Effector CD8-positive, alpha-beta T cell (primary cell): ENCODE measurements at places on chromosomes 7 and 10.
A peak's percentile ranks its signal among the peaks of the same experiment; 100 is the strongest.

DNA sequence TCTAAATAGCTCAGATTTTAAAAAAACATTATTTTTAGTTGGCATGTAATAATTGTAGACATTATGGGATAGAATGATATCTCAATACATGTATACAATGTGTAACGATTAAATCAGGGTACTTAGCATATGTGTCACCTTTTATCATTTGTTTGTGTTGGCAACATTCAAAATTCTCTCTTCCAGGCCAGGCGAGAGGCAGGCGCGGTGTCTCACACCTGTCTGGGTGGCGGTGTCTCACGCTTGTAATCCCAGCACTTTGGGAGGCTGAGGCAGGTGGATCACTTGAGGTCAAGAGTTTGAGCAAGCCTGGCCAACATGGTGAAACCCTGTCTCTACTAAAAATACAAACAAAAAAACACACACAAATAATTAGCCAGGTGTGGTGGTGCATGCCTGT lies 151.7 kb downstream of the RTKN2 start:
- DNase-seq = no peak

GRCh38 chr7:100681491-100682227 lies 8.1 kb downstream of the GNB2 start:
- DNase-seq = no peak

DNA sequence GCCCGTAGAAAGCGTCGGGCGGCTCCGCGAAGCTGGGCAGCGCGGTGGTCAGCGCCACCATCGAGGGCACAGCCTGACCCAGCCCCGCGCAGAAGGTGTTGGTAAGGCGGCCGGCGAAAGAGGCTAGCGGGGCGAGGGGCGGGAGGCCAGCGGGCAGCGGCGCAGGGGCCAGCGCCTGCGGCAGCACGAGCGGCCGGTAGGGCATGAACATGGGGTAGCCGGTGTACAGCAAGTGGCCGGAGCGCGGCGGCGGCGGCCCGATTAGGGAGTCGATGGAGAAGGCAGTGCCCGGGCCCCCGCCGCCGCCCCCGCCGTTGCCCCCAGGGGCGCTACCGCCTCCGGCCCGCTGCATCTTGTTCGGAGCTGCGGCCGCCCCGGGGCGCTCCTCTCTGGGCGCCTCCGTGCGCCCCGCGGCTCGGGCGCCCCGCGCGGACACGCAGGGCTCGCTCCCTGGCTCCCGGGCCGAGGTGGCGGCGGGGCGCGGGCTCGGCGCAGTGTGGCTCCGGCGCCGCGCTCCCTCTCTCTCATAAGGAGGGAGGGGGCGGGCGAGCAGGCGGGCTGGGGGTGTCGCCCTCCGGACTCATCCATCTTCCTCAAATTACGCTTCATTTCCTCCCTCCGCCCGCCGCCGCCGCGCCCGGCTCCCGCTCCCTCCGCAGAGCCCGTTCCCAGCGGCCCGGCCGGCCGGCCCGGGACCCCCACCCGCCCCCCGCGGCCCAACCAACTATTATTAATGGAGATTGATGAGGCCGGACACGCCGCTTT lies at the start of gene GBX1:
Gene GBX1, minus strand, starts transcription at position 498 of the 765 bp plus-strand sequence. Its CDS starts 146 bp downstream, at position 352.
- DNase-seq = no peak

DNA sequence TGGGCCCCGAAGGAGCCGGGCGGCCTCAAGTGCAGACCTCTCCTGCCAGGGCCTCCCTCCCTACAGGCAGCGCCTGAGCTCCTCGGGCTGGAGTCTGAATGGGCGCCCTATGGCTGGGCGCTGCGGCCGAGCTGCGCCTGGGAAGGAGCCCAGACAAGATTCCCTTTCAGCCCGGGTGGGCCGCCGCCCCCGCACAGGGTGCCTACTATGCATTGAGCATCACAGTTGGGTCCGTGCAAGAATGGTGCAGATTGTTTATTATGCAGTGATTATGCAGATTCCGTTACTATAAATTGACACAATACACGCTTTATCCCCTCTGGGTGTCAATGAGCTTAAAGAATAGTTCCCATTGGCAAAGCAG lies 77.2 kb upstream of the PDGFA start:
- DNase-seq = no peak

- no peak for DNase-seq
These were observed 113.3 kb downstream of the FANK1 start for GRCh38 chr10:126009650-126010049.

DNA sequence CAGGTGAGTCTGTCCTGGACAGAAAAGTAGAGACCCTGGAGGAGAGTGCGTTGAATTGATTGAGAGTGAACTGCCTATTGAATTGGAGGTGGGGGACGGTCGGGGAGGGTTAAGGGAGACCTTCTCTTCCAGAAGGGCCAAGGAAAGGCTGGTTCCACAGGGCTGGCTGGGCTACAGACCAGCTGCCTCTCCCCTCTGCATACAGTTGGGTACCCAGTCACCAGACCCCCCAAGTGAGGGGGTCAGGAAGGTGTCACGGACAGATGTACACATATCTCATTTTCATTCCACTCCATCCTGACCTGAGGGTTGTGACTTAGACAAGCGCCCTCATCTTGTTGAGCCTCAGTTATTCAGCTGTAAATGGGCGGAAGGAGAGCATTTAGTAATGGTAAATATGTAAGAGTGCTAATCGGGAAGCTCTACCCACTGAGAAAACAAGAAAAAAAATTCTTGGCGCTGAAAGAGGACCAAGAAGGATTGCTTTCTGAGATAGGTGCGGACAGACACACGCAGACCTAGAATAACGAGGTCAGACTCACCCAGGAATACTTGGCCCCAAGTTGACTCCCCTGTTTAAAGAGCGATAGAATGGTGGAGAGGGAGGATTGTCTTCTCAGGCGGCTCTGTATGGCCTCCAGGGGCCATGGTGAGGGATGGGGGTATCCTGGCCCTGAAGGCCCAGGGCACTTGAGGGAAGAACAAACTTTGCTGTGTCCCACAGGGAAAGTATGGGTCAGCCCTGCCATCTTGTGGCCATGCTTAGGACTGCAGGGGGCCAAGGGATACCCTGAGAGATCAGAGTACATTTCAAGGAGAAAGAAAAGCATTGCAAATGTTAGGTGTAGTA lies 7.2 kb upstream of the MBL2 start:
- peak; percentile 3 for DNase-seq

- no peak for DNase-seq
These were observed 85.8 kb upstream of the KCNMA1 start for GRCh38 chr10:77723376-77723775.

DNA sequence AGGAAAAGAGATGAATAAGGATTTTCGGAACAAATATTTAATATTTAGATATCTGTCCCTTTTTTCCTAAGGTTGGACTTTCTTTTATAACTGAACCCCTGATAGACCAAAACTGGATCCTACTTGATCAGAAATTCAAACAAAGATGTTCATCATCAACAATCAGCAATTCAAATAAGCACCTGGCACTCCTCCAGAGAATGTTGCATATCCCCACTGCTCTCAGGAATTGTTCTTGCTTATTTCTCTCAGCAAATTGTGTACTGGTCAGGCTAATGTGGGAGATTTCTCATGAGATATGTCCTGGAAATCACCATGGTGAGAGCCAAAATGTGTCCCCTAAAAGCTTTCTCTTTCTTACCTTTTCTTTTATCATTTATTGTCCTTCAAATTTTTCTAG lies 40.3 kb upstream of the LHFPL3 start:
- DNase-seq = no peak

DNA sequence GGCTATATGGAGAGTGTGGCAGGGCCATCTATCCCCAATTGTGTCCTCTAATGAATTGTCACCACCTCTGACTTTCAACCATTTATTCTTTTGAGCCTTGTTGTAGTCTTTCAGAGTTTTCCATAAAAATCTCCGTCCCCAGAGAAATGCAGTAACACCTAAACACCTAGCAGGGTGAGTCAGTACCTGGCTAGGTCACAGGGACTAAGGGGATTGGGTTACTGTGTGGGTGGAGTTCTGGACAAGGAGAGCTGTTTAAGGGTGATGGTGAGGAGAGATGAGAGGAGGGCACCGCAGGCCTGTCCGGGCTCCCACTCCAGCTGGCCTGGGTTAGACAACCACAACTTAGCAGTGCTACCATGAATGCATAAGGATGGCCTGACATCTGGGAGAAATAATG lies 186.2 kb upstream of the LYZL1 start:
- DNase-seq = no peak

- DNase-seq = peak; percentile 61
These were observed 2.0 kb upstream of the LZTS2 start for GRCh38 chr10:100997360-100998182.

DNA sequence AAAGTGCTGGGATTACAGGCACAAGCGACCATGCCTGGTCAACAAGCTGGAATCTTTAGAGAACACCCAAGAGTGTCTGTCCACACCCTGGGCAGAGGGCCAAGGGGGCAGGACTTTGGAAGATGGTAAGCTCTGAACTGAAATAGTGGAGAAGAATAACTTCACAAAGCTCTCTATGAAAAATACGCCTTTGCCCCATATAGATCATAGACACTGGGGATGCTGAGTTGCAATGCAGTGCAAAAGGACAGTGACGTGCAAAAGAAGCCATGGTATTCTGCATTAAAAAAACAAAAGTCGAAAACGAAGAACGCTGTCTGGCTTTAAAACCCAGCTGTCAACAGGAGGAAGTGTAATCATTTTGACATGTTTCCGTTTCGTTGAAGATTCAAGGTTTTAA lies 353.6 kb downstream of the CALN1 start:
- no peak for DNase-seq

DNA sequence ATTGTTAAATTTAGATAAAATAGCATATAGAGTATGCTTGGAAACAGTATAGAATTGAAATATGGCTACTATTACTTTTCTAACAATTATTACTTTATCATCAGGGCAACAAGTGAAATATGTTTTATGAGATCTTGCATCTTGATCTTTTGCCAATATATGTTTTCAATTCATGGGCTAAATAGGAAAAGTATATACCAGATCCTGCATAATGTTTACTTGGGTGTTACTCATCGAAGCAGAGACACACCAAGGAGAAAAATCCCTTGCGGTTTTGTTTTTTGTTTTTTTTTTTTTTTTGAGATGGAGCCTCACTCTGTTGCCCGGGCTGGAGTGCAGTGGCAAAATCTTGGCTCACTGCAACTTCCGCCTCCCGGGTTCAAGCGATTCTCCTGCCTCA lies 541.4 kb downstream of the SUGCT start:
- no peak for DNase-seq

GRCh38 chr7:30910411-30911073 lies 1.1 kb upstream of the AQP1 start:
- no peak for DNase-seq

GRCh38 chr10:89494068-89494467 lies 41.3 kb downstream of the SLC16A12 start:
- DNase-seq = no peak

- DNase-seq = no peak
These were observed 136.6 kb downstream of the ARHGAP22 start for GRCh38 chr10:48468130-48468790.
